Small intestine (tissue), 16 donors: ENCODE measurements at places on chromosomes 12 and 14. TPM values are rescaled to one million over a fixed set of nuclear protein-coding genes. Genes with fewer than 3 reads are reported as not detected.

GRCh38 chr12:108768591-108769500, 37.5 kb upstream of the CORO1C start:
- H3K27me3 ChIP-seq, result no peaks in the 10 kb centered on the region
- H3K4me1 ChIP-seq, result peaks cover 8% of the 10 kb centered on the region
- H3K36me3 ChIP-seq, result no peaks in the 10 kb centered on the region
- DNase-seq, result peak; percentile 75
- H3K27ac ChIP-seq, result no peak overlapping the region

DNA sequence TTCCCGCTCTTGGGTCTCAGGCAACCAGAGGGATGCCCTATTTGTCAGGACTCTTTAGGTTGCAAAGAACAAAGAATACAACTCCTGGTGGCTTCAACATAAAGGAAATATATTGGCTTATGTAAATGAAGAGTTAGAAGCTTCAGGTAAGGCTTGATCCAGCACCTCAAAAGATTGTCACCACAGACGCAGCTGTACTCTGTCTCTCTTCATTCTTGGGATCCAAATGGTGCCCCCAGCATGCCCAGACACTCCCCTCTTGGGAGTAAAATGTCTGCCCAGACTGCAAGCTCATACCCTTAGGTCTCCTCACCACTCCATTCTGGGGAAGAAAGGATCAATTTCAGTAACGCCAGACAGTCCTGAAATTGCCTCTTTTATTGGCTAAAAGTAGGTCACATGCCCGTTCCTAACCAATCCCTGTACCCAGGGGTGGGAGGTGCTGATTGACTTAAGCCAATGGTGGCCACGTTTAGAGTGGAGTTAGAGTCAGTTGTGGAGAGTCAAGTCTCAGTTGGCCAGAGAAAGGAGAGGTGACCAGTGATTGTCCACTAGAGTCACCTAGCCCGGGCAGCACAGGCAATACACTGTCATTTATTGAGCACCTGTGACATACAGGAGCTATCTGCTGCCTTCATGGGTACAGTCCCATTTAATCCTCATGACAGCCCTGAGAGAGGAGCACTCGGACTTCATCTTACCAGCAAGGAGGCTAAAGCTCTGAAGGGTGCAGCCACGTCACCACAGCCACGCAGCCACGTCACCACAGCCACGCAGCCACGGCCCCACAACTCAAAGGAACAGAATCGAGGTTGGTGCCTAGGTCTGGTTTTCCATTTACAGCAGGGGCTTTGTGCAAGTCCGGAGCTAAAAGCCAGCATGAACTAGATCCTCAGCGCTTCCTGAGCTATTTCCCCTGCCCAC, 19.7 kb upstream of the BEGAIN start:
- H3K4me3 ChIP-seq, result no peak overlapping the region
- H3K36me3 ChIP-seq, result no peaks in the 10 kb centered on the region

Gene LPAR5
- 19.7 TPM for polyA plus RNA-seq

- no peak for DNase-seq
- no peak overlapping the region for H3K27ac ChIP-seq
- H3K36me3 ChIP-seq, result no peaks in the 10 kb centered on the region
- no peaks in the 10 kb centered on the region for H3K27me3 ChIP-seq
- H3K4me1 ChIP-seq, result no peaks in the 10 kb centered on the region
- no peak overlapping the region for H3K4me3 ChIP-seq
Measured at GRCh38 chr12:54166567-54167499, 22.0 kb downstream of the SMUG1 start.

Gene GPR135
- polyA plus RNA-seq, result 2.9 TPM

DNA sequence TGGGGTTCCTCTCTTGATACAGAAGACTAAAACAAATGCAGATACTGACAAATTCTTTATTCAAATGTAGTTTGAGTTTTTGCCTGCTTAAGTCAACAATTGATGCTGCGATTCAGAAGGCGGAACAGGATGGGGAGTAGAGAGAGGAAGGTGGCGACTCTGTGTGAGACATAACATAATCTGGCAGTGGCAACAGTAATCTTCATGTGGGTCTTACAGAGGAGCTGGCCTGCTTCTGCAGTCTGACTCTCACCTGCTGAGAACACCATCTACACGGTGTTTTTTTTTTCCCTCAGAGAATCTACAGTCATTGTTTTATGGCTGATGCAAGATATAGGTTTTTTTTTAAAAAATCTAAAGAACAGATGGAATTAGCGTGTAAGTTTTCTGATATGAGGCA, 10.1 kb downstream of the CCDC92 start:
- no peaks in the 10 kb centered on the region for H3K36me3 ChIP-seq
- H3K27me3 ChIP-seq, result no peaks in the 10 kb centered on the region
- H3K4me3 ChIP-seq, result no peak overlapping the region
- DNase-seq, result no peak
- H3K4me1 ChIP-seq, result no peaks in the 10 kb centered on the region

- peaks cover 10% of the 10 kb centered on the region for H3K36me3 ChIP-seq
- H3K4me1 ChIP-seq, result peaks cover 15% of the 10 kb centered on the region
Measured at GRCh38 chr14:69087061-69087461, 65.9 kb downstream of the DCAF5 start.

Gene ACOT4
- polyA plus RNA-seq, result 3.7 TPM

Gene MORN3
- not detected for polyA plus RNA-seq

DNA sequence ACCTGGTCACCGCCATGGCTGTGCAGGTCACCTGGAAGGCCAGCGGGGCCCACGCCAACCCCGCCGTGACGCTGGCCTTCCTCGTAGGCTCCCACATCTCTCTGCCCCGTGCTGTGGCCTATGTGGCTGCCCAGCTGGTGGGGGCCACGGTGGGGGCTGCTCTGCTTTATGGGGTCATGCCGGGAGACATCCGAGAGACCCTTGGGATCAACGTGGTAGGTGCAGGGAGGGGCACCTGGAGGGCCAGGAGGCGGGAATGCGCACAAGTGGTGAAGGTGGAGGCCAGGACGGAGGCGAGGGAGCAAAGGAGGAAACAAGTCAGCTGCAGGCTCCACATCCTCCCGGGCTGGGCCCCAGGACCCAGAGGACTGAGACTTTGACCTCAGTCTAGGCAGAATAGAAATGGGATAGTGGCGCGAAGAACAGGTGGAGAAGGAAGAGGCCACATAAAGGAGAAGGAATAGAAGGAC, 649 bp downstream of the AQP6 start:
- no peak overlapping the region for H3K27ac ChIP-seq
- peaks cover 35% of the 10 kb centered on the region for H3K4me1 ChIP-seq
- peak; percentile 68 for DNase-seq
- no peaks in the 10 kb centered on the region for H3K27me3 ChIP-seq

DNA sequence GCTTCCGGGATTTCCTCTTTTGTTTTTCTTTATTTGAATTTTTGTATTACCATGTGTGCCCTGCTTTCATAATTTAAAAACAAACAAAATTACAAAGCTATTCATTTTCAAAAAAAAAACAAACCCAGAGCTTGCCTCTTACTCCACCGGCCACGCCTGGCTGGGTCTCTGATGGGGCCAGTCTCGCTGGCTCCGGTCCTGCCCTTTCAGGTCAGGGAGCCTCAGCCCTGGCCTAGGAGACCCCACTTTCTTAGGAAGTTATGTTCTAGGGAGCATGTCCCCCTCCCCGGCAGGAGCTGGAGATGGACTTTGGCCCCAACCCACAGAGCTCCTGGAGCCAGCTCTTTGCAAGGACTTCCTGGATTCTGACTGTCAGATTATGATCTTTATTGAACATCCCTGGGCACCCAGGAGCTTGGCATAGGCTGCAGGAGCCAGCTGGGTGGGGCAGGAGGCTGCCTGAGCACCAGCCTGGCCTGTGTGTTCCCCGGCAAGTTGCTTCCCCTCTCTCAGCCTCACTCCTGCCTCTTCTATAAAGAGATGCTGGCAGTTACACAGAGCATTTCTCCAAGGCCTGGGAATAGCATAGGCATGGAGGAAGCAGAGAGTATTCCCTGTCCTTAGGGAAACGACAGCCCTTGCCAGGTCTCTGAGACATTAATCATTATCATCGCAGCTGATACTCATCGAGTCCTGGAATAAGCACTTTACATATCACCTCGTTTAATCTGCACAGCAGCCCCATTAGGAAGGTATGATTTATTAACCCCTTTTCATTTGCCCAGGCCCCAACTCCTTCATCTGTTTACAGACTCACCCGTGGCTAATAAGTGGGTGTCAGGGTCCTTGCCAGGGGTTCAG, 3.5 kb downstream of the DEGS2 start:
- H3K27me3 ChIP-seq, result peaks cover 12% of the 10 kb centered on the region
- no peak overlapping the region for H3K4me3 ChIP-seq
- peaks cover 11% of the 10 kb centered on the region for H3K4me1 ChIP-seq
- DNase-seq, result peak; percentile 98
- no peaks in the 10 kb centered on the region for H3K36me3 ChIP-seq
- peak overlapping the region; percentile 80 for H3K27ac ChIP-seq

Gene KRT73
- 1.4 TPM for polyA plus RNA-seq

DNA sequence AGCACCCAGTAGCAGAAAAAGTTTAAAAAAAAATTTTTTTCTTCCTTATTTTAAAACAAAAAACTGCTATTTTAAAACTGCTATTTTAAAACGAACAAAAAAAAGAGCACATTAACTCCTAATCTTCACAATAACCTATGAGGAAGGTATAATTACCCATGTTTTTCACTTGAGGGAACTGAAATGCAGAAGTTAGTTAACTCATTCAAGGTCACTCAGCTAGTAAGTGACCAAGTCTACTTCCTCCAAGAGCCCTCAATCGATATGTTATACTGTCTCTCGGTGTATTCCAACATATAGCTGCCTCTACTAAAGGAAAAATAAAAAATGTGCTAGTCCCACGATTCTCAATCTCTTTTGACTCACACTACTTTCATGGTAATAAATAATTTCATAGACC, 7.8 kb downstream of the RPAP3 start:
- H3K36me3 ChIP-seq, result no peaks in the 10 kb centered on the region
- no peak overlapping the region for H3K4me3 ChIP-seq
- no peak for DNase-seq

DNA sequence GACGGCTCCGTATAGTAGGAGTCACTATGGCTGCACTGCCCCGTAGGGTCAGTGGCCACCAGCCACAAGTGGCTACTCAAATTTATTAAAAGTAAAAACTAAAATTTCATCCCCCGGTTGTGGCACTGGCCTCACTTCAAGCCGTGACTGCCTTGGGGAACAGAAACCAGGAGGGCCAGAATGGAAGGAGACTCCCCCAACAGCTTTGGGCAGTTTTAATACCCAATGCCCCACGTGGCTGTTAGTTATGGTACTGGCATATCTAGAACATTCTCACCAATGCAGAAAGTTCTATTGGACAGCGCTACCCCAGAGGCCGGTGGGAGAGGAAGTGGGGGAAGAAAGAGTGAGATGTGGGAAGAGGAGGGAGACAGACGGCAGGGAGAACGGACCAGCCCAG, 6.2 kb downstream of the NCOR2 start:
- H3K4me3 ChIP-seq, result no peak overlapping the region
- no peak overlapping the region for H3K27ac ChIP-seq

DNA sequence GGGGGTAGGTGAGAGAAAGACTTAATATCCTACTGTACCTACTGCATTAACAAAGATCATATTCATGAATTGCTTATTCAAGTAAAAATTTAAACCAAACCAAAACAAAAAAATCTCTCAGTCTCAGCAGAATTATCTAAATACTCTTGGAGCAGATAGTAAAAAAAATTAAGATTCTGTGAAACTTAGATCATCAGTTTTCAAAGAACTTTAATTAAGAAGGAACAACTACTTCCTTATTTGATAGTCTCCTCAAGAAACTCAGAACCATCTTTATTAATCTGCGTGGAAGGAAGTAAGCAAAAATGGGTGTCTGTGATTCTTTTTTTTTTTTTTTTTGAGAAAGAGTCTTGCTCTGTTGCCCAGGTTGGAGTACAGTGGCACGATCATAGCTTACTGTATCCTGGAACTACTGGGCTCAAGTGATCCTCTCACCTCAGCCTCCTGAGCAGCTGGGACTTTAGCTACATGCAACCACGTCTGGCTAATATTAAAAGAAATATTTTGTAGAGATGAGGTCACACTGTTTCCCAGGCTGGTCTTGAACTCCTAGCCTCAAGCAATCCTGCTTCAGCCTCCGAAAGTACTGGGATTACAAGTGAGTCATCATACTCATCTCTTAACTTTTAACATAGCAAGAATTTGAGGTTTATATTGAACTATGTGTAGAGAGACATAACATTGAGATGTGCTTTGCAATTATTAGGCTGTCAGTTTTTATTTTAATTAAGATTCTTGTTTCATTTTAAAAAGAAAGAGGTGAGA, 37.4 kb downstream of the GAS2L3 start:
- no peak overlapping the region for H3K4me3 ChIP-seq
- no peak for DNase-seq
- H3K27ac ChIP-seq, result no peak overlapping the region
- H3K36me3 ChIP-seq, result no peaks in the 10 kb centered on the region

Gene LRTM2
- polyA plus RNA-seq, result 0.03 TPM

GRCh38 chr14:34711796-34712712, 2.3 kb downstream of the CFL2 start:
- H3K27me3 ChIP-seq, result peaks cover 4% of the 10 kb centered on the region
- H3K4me3 ChIP-seq, result no peak overlapping the region
- DNase-seq, result no peak
- H3K4me1 ChIP-seq, result no peaks in the 10 kb centered on the region

DNA sequence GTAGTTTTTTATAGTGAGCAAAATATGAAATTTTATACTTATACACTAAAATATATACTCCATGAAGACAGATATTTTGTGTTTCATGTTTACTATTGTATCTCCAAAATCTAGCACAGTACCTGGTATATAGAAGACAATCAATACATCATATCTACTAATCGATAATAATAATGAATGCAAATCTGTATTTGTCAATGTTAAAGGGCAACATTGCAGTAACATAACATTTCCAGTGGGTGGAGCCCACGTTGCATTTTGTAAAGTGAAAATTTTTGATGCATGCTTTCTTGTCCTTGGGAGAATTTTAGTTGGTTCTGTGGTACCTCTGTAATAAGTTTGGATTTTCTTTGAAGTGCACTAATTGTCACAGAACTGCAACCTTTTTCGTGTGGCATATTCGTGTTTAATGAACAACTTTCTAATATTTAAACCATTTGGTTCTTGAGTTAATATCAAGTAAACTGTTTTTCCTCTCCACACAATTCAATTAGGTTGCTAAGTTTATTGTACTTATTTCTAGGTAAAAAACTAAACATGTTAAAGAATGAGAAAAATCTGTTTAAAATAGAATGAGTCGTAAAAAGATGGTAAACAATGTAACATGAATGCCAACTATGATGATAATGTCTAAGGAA, 47.4 kb downstream of the AVPR1A start:
- DNase-seq, result peak; percentile 42
- peaks cover 3% of the 10 kb centered on the region for H3K27me3 ChIP-seq
- H3K27ac ChIP-seq, result no peak overlapping the region
- H3K36me3 ChIP-seq, result no peaks in the 10 kb centered on the region
- H3K4me1 ChIP-seq, result no peaks in the 10 kb centered on the region

Gene HCAR3
- 0.15 TPM for polyA plus RNA-seq

GRCh38 chr12:114921781-114922180, 237.8 kb upstream of the TBX3 start:
- H3K36me3 ChIP-seq, result no peaks in the 10 kb centered on the region
- no peak overlapping the region for H3K27ac ChIP-seq
- H3K27me3 ChIP-seq, result no peaks in the 10 kb centered on the region
- no peak for DNase-seq

DNA sequence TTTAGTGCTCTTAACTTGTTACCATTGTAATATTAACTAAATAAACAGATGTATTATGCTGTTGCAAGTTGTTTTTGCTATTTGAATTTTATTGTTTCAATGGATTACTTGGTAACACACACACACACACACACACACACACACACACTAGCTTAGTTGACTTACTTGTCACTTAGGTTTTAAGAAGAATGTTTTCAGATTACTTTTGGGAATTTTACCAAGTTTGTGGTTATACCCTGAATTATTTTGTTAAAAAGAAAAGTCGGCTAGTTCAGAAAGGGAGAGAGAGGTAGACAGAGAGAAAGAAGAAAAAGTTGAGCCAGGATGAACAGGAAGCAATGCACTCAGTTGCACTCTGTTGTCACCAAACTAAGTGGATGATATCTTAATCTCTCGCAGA, 5.3 kb downstream of the SSTR1 start:
- no peaks in the 10 kb centered on the region for H3K27me3 ChIP-seq
- no peak overlapping the region for H3K27ac ChIP-seq
- H3K4me1 ChIP-seq, result peaks cover 3% of the 10 kb centered on the region
- H3K36me3 ChIP-seq, result peaks cover 1% of the 10 kb centered on the region
